ENCODE measurements at places on chromosomes 1 and 21. TPM values are rescaled to one million over a fixed set of nuclear protein-coding genes. Genes with fewer than 3 reads are reported as not detected.
A peak's percentile ranks its signal among the peaks of the same experiment; 100 is the strongest.

- peak; percentile 64 for DNase-seq
Measured at GRCh38 chr21:14382486-14382834, 486 bp downstream of the HSPA13 start.

DNA sequence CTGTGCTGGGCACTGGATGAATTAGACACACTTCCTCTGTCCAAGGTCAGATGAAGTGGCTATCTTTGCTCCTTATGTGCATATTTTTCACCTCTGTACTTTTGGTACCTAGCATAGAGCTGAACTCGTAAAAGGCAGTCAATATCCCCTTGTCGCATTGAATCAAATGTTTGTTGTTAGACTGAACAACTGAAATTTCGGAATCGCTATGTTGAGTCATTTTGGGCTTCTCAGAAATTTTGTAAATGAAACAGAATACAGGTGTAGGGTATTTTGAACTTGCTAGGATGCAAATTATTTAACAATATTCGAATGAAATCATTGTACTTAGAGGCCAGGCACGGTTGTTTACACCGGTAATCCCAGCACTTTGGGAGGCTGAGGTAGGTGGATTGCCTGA, 48.0 kb downstream of the PDE4B start:
- DNase-seq: no peak

GRCh38 chr1:155719703-155720102, 30.8 kb downstream of the DAP3 start:
- no peak for DNase-seq

- DNase-seq: no peak
Measured at GRCh38 chr1:220487297-220487820, 40.6 kb upstream of the MARK1 start.

GRCh38 chr1:178282949-178283367, 189.1 kb downstream of the RASAL2 start:
- no peak for DNase-seq

- no peak for DNase-seq
Measured at GRCh38 chr1:206649261-206649921, 14.1 kb downstream of the DYRK3 start.

- no peak for DNase-seq
Measured at GRCh38 chr21:29717659-29718058, 222.1 kb downstream of the GRIK1 start.

GRCh38 chr1:51327386-51327785, 3.0 kb downstream of the TTC39A start:
- DNase-seq: no peak

DNA sequence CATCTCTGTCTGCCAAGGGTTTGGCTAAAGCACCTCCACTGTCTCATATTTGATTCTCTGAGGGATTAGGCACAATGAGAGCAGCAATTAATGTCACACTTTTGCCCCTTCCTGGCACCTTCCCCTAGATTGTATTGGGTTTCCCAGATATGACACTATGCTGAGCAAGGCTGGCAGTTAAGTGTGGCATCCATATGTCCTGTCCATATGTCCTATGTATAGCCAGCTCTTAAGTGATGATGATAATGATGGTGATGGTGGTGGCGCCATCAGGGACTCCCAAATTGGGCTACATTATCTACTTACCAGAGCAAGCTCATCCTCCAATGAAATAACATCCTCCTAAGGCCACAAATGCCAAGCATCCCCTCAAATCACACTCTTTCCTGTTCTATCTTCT, 13.5 kb upstream of the LORICRIN start:
- no peak for DNase-seq

GRCh38 chr1:3470650-3471355, 16.3 kb downstream of the ARHGEF16 start:
- DNase-seq: no peak

PDIK1L gene
- total RNA-seq: 9.1 TPM

- DNase-seq: no peak
Measured at GRCh38 chr1:7641587-7642417, 129.3 kb upstream of the VAMP3 start.

EPB41 gene
- total RNA-seq: 61.9 TPM

- no peak for DNase-seq
Measured at GRCh38 chr1:5647234-5647633, 345.0 kb downstream of the NPHP4 start.

MR1 gene
- total RNA-seq: 10.5 TPM

CLEC20A gene
- not detected for total RNA-seq

RGS5 gene
- total RNA-seq: 7.0 TPM

CTSE gene
- not detected for total RNA-seq

OSCP1 gene
- 15.4 TPM for total RNA-seq

DNA sequence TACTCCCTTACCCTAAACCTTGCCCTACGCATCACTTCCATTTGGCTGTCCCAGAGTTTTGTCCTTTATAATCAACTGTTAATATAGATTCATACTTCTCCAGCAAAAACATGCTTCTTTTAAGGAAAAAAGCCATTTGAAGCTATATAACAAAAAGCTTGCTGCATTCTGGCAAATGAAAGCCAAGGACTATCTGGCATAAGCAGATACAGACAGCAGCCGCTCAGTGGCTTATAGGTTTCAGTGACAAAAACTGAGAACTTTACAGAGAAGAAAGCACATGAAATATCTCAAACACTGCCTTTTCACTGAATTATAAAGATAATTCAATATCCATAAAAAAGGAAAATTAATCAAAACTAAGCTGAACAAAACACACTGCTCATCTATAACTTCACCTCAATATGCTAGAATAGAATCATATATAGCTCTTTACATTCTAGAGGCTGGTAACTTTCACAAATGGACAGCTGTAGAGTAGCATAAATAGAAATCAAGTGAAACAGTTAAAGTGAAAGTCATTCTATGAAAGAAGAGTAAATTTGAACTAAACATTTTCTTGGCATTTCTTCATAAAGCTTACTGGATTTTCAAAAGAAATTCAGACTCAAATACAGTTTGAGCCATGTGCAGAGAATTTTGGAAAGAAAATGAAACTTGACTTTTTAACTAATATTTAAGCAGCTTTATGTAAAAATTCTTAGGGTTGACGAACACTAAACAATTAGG, 19.6 kb downstream of the CDC42BPA start:
- no peak for DNase-seq

DNA sequence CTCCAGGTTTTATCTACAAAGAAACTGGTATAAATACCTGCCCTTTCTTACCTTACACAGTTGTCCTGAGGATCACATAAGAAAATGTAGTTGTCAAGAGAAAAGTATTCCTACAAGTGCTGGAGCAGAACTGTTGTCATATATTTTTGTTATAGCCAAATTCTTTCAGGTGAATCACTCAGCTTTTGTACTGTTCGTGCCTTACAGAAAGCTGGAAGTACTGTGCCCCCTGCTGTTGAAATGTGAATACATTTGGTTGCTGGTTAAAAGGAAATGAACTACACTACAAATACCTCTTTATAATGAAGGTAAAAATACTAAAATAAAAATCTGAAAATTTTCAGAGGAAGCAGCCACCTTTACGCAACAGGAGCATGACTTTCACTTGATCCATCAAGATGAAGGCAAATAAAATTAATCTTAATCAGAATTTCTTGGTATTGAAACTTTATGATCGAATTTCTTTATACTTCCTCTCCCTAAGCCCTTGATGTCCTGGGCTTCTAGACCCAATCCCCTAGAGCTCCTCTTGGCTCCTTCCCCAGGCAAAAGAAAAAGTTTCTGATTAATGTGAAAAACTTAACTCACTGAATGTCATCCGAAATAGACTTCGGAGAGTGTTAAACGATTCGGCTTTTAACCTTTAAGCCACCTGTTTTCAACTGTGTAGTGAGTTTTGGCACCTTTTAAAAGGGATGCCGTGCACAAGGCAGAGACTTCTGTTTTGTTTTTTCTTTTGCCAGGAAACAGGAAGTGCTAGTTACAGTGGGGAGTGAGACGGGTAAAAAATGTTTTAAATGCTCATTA, 12.5 kb downstream of the CHML start:
- no peak for DNase-seq

ARTN gene
- 0.38 TPM for total RNA-seq

ANKRD34A gene
- total RNA-seq: not detected

PLEKHN1 gene
- total RNA-seq: 69.0 TPM

DNA sequence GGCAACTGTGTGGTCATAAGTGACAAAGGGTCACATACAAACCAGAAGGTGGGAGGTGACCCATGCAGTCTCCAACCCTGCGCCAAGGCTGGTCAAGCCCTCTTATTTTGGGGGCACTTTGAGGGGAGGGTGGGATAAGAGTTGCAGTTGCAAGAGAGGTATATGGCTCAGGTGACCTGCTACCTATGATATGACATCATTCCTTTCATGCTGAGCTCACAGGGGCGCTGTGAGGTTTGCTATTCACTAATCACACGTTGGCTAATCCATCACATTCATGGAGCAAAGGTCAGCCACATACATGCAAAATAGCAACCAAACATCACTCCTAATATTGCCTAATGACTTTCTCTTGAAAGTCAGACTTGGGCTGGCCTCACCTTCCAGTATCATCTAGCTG, 72.0 kb upstream of the PAXBP1 start:
- DNase-seq: no peak

DNA sequence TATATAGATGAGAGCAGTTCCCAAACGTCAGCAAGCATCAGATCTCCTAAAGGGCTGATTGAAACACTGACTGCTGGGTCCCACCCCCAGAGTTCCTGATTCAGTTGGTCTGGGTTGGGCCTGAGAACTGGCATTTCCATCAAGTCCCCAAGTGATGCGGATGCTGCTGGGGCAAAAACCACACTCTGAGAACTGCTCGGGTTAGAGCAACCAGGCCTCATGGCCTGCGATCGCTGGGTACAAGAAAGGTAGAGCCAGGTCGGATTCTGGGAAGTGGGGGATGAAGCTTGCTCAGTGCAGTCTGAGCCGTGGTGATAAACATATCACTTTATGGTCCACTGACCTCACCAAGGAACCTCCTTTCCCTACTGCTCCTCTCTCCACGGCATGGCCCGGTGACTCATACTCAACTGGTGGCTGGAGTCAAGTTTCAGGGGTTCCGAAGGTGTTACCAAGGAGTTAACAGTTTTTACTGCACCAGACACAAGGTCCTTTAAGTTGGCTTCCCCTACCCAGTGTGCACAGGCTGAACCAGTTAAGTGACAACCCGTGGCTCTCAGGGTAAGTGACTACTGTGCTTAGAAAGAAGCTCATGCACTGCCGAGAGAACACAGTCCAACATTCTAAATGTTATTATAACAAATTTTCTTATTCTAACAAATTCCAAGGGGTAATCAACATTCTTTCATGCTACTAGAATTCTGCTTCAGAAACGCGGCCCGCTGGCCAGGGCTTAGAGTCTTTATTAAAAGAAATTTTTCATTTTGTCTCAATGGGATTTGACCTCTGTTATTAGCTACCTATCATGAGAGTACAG, 153.5 kb downstream of the TGFBR3 start:
- DNase-seq: no peak

DNA sequence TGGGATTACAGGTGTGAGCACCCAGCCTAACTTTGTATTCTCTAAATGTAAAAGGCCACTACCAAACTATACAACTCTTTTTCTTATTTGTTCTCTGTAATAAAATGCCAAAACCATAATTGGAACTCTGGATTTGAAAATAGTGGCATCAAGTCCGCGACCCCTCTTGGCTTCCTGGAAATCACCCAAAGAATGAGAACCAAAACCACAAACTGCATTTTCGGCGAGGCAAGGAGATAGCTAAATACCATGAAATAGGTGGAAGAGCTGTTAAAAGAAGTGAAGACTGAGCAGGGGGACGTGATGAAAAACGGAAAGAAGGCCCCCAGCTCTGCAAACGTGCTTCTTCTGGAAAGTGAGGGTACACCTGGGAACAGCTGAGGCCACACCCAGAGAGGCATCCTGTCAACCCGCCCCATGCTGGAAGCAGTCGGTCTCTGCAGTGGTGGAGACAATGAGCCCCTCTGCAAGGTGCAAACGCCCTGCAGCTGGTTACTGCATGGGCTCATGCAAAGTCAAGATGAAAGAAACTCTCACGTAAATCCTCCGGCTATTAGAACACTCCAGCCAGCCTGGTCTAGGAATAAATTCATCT, 22.5 kb downstream of the VPS26C start:
- DNase-seq: no peak

OR2T29 gene
- total RNA-seq: 1.1 TPM

DNA sequence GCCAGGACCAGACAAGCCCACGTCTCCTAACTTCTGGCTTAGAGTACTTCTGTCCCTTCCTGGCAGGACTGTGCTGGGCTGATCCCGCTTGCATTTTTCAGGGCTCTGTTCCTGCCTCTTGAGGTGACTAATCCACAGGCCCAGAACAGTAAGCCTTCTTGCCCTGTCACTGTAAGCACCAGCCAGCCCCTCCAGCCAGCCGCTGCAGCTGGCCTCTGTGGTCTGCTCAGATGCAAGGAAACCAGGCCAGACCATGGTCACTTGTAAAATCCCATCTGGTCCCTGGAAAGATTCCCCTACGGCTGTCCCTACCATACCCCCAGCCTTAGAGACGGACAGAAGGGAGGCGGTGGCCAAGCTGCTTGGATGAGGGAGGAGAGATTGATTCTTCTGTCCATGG, 74.2 kb downstream of the KIRREL1 start:
- no peak for DNase-seq

DNA sequence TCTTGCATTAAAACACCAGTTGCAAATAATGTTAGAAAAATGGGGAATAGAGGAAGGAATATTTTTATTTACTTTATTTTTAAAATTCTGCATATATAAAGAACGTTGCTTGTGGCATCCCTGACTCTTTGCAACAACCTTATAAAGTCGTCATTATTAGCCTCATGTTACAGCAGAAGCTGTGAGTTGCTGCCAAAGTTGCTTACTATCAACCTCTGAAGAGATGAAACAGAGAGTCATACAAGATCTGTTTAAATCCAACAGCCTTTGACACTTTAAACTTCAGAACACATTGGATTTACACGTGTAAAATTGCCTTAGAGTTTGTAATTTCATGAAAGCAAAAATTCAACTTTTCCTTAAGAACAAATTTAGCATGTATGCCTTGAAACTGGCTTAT, 221.9 kb downstream of the MRPL39 start:
- no peak for DNase-seq

- DNase-seq: no peak
Measured at GRCh38 chr1:232034556-232034955, 408.0 kb downstream of the DISC1 start.

DNA sequence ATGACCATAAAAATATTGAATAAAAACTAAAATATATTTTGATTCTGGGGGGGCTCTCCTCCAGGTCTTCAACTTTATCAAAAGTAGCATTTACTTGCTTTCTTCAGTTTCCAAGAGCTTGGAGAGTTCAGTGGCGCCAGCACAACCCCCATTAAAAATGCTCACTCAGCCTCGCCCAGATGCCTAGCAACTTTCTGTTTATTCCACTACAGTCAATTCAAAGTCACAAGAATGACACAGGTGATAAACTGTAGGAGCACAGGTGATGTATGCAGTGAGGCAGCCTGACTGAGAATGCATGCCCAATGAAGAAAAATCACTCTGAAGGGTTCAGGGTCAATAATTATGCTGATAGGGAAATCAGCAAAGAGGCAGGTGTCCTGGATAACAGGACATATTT, 159.4 kb upstream of the ATP1B1 start:
- DNase-seq: no peak

LAX1 gene
- total RNA-seq: 0.97 TPM

DNA sequence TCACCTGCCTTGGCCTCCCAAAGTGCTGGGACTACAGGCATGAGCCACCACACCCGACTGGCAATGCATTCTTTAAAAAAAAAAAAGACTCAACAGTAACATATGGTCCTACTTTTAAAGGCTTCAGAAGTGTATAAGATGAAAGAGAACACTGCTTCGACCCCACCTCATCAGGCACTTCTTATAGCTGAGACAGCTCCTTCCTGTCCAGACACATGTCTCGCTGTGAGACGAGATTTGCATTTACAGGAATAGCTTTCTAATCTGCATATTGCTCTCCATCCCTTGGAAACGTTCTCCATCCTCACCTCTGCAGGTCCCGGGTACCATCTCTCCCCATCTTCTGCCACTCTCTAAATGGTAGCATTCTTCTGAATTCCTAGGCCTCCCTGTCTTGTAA, 6.7 kb downstream of the AZIN2 start:
- DNase-seq: no peak
